ENCODE measurements at places on chromosomes 6 and 20. TPM values are rescaled to one million over a fixed set of nuclear protein-coding genes. Genes with fewer than 3 reads are reported as not detected.

PRELID3B gene
- 84.9 TPM for total RNA-seq

MATN4 gene
- total RNA-seq, result not detected

WASF1 gene
- 13.1 TPM for total RNA-seq

ATP6V1G2 gene
- total RNA-seq, result 1.5 TPM

ZSCAN16 gene
- total RNA-seq, result 2.2 TPM

CRIP3 gene
- total RNA-seq, result not detected

BCAS1 gene
- not detected for total RNA-seq

BFSP1 gene
- 3.9 TPM for total RNA-seq

MUC22 gene
- total RNA-seq, result not detected

NPBWR2 gene
- not detected for total RNA-seq

Measured in placental pericyte (primary cell).